ENCODE measurements at places on chromosomes 7 and 10.

- no peak for DNase-seq
Measured at GRCh38 chr10:78507510-78508160, 474.0 kb downstream of the RPS24 start.

- DNase-seq, result no peak
Measured at GRCh38 chr10:123381224-123381623, 227.0 kb downstream of the BUB3 start.

DNA sequence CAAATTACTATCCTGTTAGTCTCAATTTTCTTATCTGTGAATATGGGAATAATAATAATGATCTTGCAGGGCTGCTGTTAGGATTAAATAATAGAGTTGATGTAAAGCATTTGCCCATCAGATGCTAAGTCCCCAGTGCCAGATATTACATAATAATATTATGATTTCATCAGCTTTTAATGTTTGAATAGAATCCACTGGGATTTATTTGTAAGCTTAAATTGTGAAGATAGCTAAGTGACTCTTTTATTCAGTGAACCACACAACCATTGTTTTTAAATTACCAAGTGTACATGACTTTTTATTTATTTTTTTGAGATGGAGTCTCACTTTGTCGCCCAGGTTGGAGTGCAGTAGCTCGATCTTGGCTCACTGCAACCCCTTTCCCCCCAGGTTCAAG, 510.3 kb upstream of the DPP6 start:
- no peak for DNase-seq

GRCh38 chr7:131157530-131158243, 170.0 kb upstream of the MKLN1 start:
- DNase-seq, result no peak
